CD4-positive, alpha-beta T cell treated with Interleukin-15 for 4 hours (primary cell): ENCODE measurements at places on chromosomes 4 and X.
A peak's percentile ranks its signal among the peaks of the same experiment; 100 is the strongest.

DNA sequence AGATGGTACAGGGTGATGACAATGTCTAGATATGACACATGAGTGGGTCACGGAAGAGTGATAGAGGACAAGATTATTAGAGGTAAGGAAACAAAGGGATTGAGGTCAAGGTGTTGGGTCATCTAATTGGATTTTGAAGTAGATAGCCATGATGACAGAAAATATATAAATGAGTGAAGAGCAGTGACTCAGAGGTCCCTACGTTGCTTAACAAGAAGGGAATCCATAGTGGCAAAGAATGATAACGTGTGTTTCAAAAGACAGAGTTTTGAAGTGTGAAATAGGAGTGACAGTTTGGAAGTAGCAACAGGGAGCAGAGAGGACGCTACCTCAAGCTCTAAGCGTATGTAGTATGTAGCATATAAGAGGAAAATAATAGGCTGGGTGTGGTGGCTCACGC lies 22.2 kb upstream of the CAMK2D start:
- no peak for DNase-seq

- no peak for DNase-seq
These were observed 155.6 kb downstream of the PCDH7 start for GRCh38 chr4:30875658-30876269.

DNA sequence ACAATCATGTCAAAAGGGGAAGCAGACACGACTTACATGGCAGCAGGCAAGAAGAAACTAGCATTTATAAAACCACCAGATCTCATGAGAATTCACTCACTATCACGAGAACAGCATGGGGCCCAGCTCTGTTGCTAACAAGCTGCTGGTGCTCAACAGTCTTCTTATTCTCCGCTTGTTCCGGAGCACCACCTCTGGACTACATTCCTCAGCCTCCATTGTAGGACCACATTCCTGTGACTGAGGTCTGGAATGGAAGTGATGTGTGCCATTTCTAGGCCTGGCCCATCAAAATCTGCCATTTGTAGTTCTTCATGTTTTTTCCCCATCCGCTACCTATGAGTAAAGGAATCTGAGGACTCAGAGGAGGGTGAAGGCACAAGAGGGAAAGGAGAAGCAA lies 111.5 kb upstream of the PTCHD1 start:
- DNase-seq, result no peak

DNA sequence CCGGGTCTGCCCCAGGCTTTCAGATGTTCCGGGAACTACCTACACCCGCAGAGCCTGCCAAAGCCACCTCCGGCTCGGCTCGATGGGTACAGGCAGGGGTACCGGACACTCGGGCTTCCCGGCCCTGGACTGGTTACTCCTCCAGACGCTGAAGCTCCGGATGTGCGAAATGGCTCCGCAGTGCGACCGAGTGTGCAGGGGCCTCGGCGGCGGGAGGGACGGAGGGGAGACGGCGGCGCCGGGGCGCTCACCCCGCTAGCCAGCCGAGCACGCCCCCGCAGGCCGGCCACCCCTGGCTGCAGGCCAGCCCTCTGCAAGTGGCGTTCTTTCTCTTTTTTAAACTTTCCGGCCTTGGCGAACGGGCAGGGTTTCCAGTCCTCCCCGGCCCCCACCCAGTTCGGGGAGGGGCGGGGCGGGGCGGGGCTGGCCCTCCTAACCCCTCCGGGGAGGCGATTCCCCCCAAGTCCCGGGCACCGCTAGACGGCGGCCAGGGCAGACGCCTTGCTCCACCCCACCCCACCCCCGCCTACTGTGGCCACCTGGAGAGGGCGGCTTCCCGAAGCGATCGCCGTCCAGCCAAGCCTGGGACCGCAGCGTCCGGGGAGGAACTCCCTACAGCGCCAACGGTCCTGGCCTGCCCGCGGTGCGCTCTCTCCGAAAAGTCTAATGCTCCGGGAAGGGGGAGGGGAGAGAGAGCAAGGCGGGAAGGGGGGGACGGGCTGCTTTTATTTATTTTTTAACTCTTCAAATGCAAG lies 7.5 kb downstream of the BCOR start:
- no peak for DNase-seq

GRCh38 chrX:150005027-150005426 lies 66.7 kb upstream of the EOLA2 start:
- DNase-seq, result no peak

- no peak for DNase-seq
These were observed 17.1 kb downstream of the RCHY1 start for GRCh38 chr4:75497133-75497532.

DNA sequence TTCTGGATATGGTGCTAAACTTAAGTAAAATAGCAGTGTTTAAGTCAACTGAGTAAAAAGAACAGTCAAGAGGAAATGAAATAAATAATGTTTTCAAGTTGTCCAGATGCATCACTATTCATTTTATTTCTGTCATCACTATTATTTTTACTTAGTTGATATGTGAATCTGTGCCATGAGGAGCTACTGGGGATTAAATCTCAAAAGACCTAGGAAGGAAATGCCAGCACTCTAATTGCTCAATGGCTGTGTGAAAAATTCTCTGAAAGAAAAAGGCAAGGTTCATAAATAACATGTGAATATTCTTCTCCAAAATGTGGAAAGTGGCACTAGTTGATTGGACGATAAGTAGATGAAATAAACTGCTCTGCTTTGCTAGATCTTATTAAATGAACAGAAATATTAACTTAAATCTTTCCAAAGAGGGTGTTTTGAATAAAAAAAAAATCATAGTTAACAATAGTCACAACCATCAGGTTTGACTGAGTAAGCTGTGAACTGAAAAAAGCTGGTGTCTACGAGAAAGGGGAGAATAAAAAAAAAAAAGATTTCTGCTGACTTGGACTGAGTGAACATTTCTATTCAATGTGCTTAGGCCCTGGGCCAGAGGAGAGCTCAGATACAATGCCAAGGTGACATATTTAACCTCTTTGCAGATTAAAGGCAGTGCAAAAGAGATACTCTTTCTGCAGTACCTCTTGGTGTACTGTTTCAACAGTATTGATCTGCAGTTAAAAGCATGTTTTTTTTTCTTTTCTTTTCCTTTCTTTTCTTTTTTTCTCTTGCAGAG lies 1.6 kb downstream of the SPARCL1 start:
- DNase-seq, result no peak

DNA sequence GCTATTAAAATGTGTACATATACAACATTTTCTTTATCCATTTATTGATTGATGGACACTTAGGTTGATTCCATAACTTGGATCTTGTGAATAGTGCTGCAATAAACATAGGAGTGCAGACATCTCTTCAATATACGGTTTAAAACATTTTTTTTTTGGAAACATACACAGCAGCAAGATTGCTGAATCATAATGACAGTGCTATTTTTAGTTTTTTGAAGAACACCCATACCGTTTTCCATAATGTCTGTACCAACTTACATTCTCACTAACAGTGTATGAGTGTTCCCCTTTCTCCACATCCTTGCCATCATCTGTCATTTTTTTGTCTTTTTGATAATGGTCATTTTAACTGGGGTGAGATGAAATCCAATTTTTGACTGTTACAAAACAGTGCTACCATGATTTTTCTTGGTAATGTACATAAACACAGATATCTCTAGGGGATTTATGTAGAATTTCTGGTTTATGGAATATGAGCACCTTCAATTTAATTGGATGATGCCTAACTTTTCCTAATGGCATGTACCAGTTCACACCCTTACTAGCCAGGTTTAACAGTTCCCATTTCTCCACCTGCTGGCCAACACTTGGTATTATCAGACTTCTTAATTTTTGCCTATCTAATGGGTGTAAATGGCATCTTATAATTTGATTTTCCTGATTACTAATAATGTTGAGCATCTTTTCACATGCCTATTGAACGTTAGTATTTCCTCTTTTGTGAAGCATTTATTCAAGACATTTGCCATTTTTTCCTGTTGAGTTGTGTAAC lies 21.0 kb upstream of the TMSB15B start:
- DNase-seq, result peak; percentile 33

- no peak for DNase-seq
These were observed 30.8 kb downstream of the INTS12 start for GRCh38 chr4:105677709-105678108.

- DNase-seq, result no peak
These were observed 684.9 kb upstream of the MAGEB2 start for GRCh38 chrX:29530501-29530900.

- peak; percentile 14 for DNase-seq
These were observed 95.8 kb upstream of the EGFL6 start for GRCh38 chrX:13473442-13474163.

- no peak for DNase-seq
These were observed 3.3 kb upstream of the LIN54 start for GRCh38 chr4:83013902-83014301.

GRCh38 chr4:105474099-105474518 lies 247 bp upstream of the PPA2 start:
- no peak for DNase-seq

- no peak for DNase-seq
These were observed 306.5 kb downstream of the CAMK2D start for GRCh38 chr4:113455061-113455460.

DNA sequence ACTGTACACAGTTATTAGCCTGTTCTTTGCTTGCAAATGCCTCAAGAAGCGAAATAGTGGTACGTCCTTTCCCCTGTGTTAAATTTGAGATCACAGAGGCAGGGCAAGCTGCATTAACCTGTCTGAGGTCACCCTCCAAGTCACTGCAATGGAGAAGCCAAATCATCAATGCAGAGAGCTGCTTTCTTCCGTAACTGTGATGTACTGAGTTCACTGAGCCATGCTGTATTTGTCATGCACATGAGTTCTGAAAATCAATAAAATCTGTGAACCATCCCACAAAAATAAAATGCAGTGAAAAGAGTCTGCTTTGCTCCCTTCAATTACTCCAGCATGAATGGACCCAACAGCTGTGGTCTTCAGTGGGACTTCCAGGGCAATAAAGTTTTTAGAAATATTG lies 393.5 kb downstream of the KCNIP4 start:
- DNase-seq, result no peak

DNA sequence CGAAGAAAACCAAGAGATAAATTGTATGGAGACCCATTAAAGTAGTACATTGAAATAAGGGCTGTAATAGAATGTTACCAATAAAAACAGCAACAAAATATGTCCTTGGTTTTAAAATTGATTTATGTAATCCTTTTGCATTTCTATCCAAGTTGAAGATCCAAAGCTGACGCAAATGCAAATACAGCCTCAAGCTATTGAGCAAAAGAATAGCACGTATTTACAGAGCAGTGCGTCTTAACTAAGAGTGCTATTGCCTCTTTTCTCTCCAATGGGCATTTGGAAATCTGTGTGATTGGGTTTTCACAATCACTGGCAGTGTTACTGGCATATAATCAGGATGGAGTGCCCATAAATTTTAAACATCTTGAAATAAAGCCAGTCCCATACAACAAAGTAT lies 417.4 kb downstream of the TLL1 start:
- no peak for DNase-seq

DNA sequence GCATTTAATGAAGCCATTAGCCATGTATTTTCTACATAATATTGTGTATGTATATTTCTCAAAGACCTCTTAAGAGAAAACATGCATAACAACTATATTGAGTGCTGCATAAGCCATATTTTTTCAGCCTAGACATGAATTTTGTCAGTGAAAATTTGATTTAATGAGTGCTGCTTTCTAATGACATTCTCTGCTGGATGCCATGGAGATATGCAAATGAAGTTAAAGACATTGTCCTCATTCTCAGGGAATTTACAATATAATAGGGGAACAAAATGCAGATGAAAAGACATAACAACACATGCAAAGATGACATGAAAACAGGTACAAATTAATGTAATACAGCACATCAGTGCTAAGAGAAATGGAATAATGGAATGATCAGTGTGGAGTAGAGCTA lies 118.7 kb downstream of the ATOH1 start:
- no peak for DNase-seq

DNA sequence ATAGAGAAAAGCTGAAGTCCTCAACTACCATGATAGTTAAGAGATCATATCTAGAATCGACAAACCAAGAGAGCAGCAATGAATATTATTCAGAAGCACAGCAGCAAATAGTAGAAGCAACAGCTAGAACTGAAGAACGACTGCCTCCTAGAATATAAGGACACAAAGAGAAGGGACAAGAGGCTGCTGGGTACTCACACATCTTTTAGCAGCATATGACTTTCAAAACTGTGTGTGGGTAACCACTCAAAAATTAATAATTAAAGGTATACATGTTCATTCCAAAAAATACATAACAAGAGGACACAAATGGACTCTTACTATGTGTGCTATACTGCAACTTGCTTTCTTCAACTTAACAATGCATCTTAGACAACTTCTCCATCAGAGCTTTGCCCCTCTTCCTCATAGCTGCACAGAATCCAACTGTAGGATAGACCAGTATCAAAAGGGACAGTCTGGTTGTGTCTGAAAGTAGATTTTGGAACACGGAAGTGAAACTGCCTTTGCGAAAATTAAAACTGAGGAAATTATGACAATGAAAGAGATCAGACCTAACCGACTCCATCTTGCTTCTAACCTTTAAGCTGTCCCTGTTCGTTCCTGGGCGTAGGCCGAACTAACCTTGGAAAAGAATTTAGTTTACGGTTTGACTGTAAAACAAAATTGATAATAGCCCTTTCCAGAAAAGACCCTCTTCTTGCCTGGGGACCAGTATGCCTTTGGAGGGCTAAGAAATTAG lies 125.7 kb downstream of the SH3KBP1 start:
- DNase-seq, result no peak

DNA sequence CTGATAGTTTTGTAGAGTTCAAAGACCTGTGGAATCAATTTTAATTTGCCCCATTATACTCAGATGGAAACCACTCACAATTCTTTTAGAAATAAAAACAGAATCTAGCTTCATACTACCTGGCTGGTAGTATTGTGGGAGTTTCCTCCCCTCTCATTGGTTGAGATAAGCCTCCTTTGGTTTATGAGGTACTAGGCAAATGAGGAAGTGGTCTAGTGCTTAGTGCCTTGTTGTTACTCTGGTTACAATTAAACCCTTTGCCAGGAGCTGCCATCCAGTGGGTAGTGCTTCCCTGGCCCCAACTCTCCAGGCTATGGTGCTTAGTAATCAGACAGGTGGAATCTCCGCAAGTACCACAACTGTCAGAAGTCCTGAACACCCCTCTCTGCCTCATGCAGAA lies 118.3 kb downstream of the CDKL5 start:
- DNase-seq, result no peak

DNA sequence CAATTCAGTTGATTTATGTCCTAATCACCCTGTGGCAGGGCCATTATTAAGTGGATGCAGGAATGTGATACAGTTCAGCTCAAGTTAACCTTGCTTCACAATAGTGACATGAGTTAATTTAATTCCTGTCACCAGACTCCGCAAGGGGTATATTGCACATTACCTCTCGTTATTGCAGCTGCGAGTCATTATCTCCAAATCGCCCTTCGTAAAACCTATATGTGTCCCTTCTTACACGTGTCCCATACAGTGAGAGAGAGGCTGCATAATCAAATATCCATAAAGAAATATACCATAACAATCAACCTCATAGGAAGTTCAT lies 369.9 kb upstream of the ANXA10 start:
- no peak for DNase-seq

DNA sequence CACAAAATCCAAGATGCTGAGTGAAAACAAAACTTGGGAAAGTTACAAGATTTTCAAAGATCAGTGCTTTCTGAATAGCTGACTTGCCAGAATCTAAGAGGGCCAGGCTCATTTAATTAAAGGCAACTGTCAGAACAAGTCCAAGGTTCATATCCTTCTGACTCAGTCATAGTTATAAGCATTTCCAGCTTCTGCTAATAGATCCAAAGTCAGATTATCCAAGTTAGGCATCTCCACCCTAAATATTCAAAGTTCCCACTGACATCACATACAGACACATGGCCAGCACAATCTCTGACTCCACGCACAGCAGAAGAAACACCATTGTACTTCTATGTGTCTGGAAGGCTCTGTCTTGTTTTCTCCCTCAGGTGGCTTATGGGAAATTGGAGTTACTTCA lies 41.8 kb downstream of the GASK1B start:
- no peak for DNase-seq
